ENCODE measurements at places on chromosomes 4 and X.

GRCh38 chrX:111955901-111956300, 79.9 kb downstream of the TRPC5OS start:
- DNase-seq = no peak

DNA sequence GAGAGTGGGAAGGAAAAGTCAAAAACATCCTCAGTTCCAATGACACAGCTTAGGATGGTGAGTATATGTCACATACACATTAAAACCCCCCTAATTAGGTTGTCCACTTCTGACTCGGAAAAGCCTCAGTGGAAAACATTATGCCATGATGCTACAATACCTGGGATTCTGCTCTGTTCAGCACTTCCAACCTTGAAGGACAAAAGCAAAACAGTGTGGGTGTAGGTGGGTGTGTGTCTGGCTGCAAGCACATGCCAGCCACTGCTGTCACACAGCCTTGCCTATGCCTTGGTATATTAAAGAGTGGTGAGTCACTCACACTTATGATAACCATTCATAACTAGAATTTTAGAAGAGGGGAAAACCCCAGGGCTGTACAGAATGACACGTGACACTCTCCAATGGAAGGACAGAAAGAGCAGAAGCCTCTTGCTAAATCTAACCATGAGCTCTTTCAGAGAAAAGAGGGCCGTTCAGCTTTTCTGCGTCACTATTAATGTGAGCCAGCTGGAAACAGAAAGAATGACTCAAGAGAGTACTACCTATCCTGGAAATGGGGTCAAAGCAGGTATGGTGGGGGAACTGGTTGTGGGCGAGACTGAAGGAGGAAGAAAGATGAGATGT, 159.6 kb downstream of the TET2 start:
- DNase-seq = no peak

- no peak for DNase-seq
These were observed 5.4 kb downstream of the HTRA3 start for GRCh38 chr4:8274765-8275547.

GRCh38 chrX:13430136-13430827, 110.4 kb upstream of the ATXN3L start:
- no peak for DNase-seq

- no peak for DNase-seq
These were observed 30.4 kb downstream of the CFAP299 start for GRCh38 chr4:80365928-80366327.

DNA sequence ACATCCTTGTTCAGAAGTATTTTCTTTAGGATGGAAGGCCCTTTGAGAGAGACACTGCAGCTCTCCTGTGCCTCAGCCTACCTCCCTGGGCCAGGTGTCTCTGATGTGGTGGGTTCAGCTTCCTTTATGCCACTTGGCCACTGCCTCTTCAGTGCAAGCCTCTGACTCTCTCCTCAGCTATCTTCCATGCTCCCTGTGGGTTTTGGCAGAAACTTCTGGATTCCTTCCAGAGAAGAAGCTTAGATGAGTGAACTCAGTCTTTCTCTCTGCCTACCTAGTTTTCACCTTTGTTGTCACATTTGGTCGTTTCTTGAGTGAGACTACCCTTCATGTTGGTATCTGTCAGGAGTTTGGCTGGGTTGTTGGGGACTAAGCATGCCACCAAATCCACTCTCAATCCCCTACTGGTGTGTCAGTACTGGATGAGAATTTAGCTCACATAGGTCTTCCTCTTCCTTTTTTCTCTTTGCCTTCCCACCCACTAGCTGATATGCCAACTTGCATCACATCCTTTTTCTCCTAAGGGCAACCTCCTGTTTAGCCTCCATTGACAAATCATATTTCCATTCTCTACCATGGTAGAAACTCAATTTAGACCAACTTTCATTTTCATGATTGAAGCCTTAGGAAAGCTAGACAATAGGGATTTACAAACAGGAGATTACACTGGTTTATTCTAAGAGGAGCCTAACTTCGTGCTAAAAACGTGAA, 32.0 kb downstream of the IL15 start:
- no peak for DNase-seq

DNA sequence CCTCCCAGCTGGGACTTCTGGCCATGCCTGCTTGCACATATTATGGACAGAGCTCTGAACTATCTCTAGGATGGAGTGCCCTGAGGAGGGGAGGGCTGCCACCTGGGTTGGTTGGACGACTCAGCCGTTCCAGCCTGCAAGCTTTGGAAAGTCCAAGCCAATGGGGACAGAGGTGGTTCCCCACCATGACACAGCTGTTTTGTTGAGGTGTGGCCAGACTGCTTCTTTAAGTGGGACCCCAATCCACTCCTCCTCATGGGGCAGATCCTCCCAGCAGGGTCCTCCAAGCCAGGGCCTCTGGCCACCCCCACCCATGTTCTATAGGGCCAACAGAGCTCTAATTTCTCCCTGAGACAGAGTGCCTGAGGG, 22.7 kb downstream of the F8A3 start:
- DNase-seq = peak; percentile 24

DNA sequence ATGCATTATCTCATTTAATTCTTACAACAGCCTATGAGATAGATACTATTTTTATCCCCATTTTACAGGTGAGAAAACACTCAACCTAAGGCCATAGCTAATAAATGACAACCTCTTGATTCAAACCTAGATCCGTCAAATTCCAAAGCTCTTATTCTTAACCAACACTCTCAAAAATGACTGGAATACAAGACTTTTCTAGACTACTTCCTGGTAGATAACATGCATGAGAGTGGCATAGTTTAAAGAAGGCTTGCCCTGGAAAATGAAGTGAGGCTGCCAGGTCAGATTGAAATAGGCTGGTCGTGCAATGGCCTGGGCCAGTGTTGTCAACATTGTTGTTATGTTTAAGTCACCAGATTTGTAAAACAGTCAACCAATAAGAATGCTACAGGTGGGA, 86.6 kb downstream of the DNAAF6 start:
- no peak for DNase-seq

DNA sequence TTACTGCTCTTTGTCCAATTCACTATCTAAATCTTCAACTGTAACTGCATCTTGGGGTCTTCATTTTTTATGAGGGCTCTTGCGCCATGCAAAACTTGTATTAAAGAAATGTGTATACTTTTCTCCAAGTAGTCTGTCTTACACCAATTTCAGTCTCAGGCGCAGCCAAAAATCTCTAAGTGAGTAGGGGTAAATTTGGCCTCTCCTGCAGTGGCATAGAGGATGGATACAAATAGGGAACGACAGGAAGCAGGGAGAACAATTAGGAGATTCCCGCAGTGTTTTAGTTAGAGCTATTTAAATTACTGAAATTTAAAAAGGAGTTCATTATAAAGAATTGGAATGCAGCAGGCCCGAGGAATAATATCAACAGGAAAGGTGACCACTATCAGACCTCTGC, 30.2 kb downstream of the DMP1 start:
- DNase-seq = no peak

DNA sequence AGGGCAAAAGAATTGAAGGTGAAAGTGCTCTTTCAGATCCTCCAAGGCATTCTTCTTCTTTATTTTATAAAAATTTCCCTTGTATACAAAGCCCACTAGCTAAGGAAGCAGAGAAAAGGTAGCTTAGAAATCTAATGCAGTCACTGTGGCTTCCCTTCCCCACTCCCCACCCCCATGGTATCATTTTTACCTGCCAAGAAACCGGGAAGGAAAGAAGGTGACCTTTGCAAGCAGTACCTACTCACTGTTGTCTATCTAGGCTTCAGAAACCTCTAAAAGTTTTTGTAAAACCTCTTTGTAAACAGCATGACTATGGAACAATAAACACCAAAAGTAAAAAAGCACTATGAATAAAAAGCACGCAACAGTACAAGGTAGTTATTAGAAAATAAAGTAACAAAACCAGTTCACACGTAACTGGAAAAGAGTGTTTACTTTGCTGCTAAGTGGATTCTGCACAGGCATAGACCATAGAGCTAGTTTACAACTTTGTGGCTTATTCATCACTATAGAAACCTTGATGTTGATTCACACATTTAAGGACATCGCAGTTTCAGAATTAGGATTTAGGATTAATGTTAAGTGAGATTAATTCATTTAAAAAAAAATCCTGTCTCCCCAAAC, 109.6 kb upstream of the FTHL17 start:
- no peak for DNase-seq

DNA sequence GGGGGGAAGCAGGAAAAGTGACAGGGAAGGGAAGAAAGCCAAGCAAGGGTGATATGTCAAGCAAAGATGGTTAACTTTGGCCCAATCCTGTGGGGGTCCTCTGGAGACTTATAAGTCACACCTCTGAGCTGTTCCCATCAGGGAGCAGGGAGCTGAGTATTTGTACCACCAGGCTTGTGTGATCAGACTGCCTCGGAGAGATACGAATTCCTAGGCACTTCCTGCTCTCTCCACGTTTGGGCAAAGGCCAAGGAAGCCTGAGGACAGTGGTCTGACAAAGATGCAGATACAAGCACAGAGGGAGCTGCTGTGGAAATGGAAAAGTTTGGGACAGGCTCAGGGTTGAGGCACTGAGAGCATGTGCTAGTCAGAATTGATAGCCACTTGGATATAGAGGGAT, 10.4 kb upstream of the PPP3CA start:
- no peak for DNase-seq

DNA sequence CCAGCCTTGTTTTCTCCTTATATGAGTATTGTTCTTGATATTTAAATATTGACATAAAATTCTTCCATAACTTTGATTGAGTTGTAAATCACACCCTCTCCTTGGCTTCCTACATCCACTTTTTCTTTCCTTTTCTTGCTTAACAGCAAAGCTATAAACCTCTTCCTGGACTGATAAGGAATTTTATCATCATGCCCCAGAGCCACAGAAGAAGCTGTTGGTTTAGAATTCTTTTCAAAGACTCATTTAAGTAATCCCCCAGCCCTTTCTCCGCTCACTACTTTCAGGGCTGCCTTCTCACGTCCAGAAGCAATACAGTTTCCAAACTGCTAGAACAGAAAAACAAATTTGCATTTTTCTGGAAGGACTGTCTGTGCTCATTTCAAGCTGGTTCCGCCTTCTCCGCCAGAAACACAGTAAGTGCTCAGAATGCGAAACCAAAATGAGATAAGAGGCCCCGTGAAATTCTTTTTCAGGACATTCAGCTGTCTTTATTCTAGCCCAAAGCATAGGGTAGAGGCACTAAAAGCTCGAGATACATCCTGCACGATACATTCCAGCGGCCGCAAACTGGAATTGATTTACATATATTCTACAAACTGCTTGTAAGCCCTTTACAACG, 849 bp downstream of the MID1 start:
- DNase-seq = no peak

- no peak for DNase-seq
These were observed 48.4 kb downstream of the ARFIP1 start for GRCh38 chr4:152828122-152828521.

GRCh38 chr4:147605499-147605898, 11.7 kb upstream of the TMEM184C start:
- DNase-seq = no peak

- DNase-seq = no peak
These were observed 1.5 kb upstream of the NSD2 start for GRCh38 chr4:1869530-1870327.

- no peak for DNase-seq
These were observed 24.8 kb downstream of the NHSL2 start for GRCh38 chrX:71935476-71935875.

- DNase-seq = no peak
These were observed 21.9 kb upstream of the ARHGAP10 start for GRCh38 chr4:147709999-147710398.

DNA sequence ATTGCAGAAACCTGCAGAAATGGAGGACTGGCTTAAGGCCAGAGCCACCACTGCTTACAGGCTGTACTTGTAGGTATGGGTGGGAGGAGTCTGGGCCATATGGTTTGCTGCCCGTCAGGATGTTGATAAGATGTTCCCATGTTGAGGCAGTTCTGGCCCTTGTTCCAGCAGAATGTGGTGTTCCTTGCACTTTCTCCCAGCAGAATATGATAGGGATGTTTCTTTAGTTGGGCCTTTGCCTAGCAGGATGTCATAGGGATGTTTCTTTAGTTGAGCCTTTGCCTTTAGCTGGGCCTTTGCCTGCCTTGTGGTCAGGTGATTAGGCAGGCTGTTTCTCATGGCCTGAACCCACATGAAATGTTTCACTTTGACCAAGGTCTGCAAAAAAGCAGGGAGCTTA, 139.1 kb upstream of the PAQR3 start:
- DNase-seq = no peak

DNA sequence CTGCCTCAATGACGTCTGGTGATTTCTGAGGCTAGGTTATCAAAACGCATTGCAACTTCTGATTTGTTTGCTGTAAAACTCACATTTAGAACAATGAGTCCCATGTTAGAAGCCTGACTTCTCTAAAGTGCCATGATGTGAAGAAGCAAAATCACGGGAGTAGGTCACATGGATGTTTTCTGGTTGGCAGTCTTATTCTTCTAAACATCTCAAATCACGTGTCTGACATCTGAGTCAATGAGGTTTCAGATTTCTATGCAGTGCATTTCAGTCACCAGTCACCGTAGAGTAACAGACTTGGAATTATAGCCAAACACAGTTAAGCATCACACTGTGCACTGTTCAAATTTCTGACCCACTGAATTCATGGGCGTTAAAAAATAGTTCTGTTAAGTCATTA, 482.1 kb downstream of the TMA16 start:
- DNase-seq = no peak

- no peak for DNase-seq
These were observed 369.4 kb downstream of the GASK1B start for GRCh38 chr4:157803421-157803820.

DNA sequence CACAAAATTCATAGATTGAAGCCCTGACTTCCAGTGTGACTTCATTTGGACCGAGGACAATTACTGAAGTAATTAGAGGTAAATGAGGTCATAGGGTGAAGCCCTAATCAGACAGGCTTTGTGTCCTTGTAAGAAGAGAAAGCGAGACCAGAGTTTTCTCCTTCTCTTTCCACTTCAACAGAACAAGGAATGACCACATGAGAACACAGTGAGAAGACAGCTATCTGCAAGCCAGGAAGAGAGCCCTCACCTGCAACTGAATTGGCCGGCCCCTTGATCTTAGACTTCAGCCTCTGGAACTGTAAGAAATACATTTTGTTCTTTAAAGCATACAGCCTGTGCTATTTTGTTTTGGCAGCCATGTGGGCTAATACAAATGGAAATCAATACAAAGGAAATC, 67.1 kb upstream of the PRKG2 start:
- no peak for DNase-seq

- DNase-seq = no peak
These were observed 208.1 kb upstream of the ARSJ start for GRCh38 chr4:114187592-114187991.

DNA sequence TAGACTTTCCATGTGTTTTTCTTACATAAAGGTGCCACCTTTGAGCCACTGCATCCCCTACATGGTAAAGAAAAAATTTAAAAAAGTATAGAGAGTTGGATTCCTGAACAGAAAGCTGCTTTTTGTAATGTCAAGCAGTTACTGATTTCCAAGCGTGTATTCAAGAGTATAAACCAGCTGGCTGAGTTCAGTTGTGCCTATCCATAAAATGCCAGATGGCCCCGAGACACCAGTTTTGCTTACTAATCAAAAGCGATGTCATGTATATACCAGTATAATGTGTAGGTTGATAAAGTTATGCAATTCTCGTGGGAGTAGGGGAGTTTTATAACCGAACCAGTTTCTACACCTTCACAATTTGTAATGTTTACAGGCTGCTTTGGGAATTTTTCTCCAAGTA, 26.2 kb upstream of the PNPLA4 start:
- no peak for DNase-seq

Data from hematopoietic multipotent progenitor cell treated with erythropoietin and hydrocortisone succinate and interleukin-3 and kit ligand, for 17 days (in vitro differentiated cells).